Aorta (tissue), 5 donors: ENCODE measurements at places on chromosomes 1 and 21. TPM values are rescaled to one million over a fixed set of nuclear protein-coding genes. Genes with fewer than 3 reads are reported as not detected.

HP1BP3 gene
- 204 TPM for total RNA-seq

GRCh38 chr1:36717431-36717830, 234.7 kb upstream of the CSF3R start:
- DNase-seq, result no peak

DNA sequence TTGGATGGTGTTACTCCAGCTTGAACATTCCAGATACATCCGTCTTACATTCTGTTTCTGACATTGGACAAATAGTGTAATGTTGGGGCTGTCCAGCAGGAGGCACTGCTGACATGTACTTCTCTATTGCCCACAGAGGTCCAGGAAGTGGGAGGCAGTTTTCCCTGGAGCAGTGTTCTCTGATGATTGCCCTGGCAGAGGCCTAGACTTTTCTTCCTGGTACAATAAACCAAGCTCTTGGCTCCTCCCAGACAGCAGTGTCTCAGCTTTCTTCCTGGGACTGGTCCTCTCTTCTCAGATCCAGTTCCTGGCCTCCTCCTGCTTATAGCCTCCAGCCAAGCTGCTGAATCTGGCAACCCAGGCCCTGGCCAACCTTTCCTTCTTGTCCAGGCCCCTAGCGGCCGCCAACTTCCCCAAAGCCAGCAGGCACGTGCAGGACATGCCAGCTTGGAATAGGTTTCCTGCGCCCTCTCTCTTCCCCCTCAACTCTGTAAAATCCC, 14.9 kb upstream of the IFNLR1 start:
- DNase-seq, result peak; percentile 87

- DNase-seq, result no peak
These were observed 14.9 kb upstream of the IER5 start for GRCh38 chr1:181073638-181074037.

- DNase-seq, result peak; percentile 43
These were observed 3.9 kb upstream of the ZNF678 start for GRCh38 chr1:227559499-227559898.

DNA sequence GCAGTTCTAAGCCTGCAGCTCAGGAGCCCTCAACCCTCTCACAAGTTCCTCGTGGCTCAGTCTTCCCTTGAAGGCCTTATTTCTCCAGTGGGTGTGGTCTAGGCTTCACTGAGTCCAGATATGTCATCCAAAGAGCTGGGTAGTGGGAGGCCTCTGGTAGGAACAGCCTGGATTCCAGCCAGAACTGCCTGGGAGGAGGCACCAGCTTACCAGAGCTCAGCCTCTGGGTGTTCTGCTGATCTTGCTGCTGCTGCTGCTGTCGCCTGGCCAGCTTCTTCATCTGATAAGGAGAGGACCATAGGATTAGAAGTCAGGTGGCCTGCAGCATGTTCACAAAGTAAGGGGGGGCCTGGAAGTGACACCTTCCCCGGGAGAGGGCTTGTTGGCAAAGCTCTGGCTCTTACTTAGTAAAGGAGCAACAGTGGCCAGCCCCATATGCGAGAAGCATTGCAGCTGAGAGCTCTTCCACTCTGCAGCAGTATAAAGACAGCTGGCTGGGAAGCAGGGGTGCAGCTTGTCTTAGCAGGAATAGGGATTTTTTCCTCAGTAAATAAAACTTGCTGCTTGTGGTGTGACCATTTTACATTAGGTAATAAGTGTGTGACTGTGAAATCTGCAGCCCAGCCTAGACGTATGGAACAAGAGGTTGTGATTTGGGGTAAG, 148.5 kb downstream of the LMX1A start:
- DNase-seq, result no peak

- DNase-seq, result no peak
These were observed 655 bp upstream of the KIRREL1 start for GRCh38 chr1:157992833-157993146.

DNA sequence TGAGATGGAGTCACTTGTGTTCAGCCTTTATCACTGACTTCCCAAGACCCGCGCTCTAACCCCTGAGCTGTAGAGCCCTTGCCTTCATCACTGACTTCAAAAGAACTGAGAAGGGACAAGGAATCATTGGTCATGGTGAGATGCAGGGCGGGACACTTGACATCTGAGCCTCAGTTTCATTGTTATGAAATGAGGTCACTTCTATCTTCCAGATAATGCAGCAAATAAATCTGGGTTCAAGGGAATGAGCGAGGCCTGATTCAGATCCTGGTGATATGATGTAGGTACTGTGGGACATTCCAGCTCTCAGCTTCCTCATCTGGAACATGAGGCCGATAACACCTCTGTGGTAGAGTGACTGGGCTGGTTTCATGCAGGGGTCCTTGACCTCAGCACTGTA, 13.8 kb downstream of the KAZN start:
- no peak for DNase-seq

DNA sequence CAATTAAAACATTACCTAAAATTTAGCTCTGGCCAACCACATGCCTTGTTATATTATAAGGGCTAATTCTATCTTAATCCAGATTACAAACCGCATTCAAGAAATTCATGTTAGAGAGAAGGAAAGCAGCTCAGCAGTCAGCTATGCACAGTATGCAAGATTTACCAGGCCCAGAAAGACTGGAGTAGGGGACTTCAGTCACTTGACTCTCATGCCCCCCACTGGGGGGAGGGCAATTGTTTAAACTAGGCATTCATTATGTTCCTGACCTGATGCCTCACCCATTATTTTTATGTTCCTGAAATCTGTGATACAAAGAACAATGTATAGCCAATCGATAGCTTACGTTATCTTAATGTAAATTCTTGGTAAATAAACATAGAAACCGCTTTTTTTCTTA, 96.9 kb downstream of the ZNF644 start:
- DNase-seq, result no peak

DNA sequence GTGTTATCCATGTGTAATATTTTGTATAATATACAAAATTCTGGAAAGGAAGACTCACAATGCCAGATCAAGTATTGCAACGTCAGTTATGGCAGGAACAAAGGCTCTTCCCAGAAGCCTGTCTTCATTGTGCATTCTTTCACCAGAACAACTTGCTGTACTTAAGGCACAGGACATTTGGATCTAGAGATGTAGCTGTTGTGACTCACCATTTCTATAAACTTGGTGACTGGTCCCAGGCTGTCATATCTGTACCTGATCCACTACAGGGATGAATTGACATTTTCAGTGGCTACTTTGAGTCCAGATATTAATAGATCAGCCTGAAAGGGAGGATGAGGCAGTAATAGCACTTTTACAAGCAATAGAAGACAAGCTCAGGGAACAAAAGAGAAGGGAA, 299.8 kb downstream of the DISC1 start:
- no peak for DNase-seq

DNA sequence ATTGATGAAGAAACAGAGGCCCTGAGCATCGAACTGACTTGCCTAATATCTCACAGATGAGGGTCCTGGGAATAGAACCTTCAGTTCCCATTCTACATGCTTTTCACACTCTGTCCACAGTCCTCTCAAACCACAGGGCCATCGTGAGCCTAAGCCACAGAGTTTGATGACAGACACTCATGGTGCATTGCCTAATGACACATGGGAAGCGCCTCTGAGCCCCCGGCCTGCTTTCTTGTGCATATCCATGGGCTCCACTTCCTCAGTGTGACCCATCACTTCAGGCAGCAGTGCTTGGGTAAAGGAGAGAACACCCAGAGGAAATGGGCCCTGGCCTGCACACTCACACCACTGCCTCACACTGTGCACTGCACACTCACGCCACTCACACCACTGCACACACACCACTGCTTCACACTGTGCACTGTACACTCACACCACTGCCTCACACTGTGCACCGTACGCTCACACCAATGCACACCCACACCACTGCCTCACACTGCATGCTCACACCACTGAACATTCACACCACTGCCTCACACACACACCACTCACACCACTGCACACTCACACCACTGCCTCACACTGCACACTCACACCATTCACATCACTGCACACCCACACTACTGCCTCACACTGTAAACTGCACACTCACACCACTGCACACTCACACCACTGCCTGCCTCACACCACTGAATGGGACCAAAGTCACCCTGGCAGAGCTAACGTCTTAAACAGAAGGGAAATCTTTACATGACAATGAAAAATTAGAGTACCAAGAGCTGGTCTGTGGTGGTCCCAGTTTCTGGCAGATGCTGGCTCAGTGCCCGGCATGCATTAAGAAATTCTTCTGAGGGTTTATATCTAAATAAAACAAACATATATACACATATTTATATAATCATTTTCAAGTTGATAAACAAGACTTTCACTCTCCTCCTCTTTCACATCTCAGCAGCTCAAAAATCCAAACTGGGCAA, 53.0 kb downstream of the KANK4 start:
- no peak for DNase-seq
